Psoas muscle (tissue), 8 donors: ENCODE measurements at places on chromosomes 16 and 17.

GRCh38 chr16:1283996-1284616, 25.3 kb upstream of the UBE2I start:
- DNase-seq = no peak

DNA sequence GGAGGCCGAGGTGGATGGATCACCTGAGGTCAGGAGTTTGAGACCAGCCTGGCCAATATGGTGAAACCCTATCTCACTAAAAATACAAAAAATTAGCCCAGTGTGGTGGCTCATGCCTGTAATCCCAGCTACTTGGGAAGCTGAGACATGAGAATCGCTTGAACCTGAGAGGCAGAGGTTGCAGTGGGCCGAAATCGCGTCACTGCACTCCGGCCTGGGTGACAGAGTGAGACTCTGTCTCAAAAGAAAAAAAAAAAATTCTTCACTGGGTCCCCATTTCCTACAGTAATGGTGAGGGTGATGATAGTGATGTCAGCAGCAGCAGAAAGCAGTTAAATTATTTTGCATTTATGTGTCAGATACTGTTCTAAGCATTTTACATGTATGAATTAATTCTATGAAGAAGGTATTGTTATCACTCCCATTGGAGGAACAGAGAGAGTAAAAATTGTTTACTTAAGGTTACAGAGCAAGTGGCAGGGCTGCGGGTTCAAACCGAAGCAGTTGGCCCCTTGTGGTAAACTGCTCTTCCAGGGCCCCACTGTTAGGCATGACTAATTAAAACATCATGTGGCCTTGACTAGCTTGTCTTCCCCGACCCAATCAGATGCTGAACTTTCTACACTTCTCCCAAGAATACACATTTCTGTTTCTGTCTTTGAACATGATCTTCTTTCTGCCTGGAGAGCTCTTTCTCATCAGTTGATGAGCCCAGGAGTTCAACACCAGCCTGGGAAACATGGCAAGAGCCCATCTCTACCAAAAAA, 45.8 kb downstream of the STAT3 start:
- DNase-seq = no peak

GRCh38 chr17:48270899-48271298, 159.1 kb downstream of the SKAP1 start:
- DNase-seq = no peak

GRCh38 chr16:50902457-50902856, 160.6 kb downstream of the CYLD start:
- no peak for DNase-seq

DNA sequence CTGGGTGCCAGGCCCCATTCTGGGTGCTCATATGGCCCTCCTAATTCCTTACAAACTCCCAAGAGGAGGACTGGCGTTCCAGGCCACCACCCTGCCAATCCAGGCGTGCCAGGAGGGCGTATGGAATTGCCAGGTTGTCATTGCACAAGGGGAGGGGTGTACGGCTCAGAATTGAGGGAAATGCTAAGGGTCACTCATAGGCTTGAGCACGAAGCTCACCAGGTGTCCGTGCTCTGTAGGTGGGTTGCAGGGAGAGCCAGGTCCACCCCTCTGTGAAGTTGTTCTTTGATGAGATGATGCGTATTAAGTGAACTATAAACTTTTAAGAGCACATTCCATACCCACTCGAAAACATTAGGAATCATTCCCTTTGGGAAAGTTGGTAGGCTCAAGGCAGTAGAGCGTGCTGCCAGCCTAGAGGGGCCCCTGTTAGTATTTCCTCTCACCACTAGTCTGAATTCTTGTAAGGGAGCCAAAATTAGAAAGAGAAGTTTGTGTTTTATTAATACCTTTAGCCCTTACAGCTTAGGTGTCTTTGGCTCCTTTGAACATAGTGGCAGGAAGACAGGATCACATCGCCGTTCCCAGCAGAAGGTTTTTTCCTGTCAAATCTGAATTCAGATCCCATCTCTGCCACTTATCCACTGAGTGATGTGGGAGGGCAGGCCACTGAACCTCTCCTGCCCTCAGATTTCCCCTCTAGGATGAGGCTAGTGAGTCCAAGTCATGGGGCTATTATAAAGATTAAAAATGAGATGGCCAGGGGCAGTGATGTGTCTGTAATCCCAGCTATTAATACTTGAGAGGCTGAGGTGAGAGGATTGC, 38.7 kb upstream of the NFAT5 start:
- no peak for DNase-seq

DNA sequence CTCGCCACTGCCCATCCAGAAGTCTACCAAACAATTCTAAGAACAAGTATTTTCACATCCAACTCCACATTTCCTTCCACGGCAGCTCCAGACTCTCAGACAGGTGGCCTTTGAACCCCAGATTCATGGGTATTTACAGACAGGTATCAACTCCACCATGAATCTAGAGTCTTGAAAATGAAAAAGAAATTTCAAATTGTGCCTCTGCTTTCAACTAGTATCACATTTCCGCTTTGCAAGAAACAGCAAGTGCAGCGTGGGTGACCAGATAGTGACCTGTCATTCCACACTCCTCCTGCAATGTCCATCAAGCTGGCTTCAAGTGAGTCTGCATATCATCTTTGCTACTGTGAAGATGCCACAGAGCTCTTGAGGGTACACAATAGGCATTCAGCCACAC, 232.4 kb upstream of the RPL38 start:
- no peak for DNase-seq

GRCh38 chr17:79338604-79339003, 264.0 kb downstream of the ENGASE start:
- no peak for DNase-seq

DNA sequence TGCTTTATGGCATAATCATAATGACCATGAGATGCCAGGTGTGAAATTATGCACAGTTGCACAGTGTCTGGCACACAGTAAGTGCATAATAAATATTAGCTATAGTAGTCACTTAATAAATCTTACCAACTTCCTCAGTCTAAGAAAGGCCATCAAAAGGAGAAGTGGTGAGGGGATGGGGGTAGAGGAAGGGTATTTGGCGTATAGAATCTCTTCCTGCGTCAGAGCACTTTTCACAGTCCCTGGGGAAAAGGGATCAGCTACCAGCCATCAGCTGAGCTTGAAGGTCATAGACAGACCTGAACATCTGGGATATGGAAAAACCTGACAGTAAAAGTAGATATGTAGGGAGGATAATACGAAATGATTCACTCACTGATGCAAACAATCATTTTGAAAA, 5.8 kb downstream of the CRHR1 start:
- DNase-seq = no peak

- no peak for DNase-seq
These were observed 9.0 kb upstream of the PPP1R27 start for GRCh38 chr17:81843713-81844326.

- no peak for DNase-seq
These were observed 498 bp downstream of the PKMYT1 start for GRCh38 chr16:2979669-2980226.

DNA sequence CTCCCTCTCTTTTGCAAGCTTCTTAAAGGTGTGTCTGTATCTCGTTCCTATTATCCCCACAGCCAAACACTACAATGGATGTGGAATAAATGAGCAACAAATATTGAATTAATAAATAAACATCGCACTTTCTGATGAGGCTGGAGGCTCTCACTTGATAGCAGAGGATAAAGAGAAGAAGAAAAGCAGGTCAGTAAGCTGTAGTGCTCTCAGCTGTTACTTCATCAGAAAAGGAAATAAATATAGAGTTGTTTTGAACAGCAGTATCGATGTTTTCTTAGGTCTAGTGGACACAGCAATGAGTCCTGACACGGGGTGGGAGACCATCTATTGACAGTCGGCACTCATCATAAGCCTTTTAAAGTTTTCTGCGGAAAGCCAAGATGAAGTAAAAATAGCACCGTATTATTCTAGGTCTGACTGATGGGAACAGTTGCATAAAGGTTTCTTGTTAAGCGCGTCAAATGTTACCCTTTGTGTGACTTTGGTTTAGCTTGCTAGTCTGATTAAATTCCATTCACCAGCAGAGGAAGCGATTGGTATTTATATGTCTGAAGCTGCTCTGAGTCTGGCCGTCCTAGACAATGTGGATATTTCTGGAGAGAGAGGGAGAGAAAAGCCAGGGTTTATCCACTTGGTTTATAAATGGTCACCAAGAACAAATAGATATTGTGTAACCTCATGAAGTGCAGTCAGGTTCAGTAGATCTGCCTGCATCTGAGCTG, 646.1 kb downstream of the CDH11 start:
- DNase-seq = no peak

DNA sequence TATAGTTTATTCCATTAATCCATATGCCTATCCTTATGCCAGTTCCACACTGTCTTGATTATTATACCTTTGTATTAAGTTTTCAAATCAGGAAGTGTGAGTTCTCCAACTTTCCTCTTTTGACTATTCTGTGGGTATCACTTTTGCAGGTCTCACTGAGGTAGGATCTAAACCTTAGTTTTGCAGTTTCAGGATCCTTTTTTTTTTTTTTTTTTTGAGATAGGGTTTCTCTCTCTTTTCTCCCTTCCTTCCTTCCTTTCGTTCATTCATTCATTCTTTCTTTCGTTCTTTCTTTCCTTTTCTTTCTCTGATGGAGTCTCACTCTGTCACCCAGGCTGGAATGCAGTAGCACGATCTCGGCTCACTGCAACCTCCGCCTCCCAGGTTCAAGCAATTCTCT, 71.6 kb downstream of the CHD9 start:
- DNase-seq = no peak

DNA sequence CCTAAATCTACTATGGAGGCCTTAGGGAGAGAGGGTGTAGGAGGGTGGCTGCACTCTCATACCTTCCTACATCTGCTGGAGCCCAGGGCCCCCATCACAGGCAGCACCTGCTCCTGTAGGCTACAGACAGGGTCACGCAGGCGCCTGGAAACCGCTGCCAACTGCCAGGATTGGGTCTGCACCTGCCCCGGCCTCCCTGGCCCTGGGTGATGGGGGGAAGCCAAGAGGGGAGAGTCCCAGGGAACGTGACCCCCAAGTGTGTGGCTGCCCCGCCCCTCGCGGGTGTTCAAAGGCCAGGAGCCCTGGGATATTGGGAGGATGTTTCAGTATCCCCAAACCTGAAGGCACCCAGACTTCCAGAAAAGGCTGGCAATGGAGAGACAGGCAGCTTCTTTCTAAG, 5.6 kb upstream of the TEX19 start:
- DNase-seq = no peak

- no peak for DNase-seq
These were observed 597.9 kb downstream of the KCNJ2 start for GRCh38 chr17:70767102-70767701.

DNA sequence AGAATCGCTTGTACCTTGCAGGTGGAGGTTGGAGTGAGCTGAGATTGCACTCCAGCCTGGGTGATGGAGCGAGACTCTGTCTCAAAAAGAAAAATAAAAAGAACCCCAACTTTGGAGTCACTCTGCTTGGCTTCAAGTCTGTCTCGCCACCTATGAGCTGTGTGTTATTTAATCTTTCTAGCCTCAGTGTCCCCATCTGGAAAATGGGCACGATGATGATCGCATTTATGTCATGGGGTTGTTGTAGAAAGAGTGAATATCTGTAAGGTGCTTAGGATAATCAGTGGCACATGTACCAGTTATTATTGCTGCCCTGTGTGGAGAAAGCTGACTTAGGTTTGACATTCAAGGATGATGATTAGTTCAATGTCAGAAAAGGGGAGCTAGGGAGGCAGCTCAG, 319.4 kb downstream of the XYLT1 start:
- DNase-seq = no peak

GRCh38 chr16:81096715-81097208, 567 bp upstream of the GCSH start:
- no peak for DNase-seq

DNA sequence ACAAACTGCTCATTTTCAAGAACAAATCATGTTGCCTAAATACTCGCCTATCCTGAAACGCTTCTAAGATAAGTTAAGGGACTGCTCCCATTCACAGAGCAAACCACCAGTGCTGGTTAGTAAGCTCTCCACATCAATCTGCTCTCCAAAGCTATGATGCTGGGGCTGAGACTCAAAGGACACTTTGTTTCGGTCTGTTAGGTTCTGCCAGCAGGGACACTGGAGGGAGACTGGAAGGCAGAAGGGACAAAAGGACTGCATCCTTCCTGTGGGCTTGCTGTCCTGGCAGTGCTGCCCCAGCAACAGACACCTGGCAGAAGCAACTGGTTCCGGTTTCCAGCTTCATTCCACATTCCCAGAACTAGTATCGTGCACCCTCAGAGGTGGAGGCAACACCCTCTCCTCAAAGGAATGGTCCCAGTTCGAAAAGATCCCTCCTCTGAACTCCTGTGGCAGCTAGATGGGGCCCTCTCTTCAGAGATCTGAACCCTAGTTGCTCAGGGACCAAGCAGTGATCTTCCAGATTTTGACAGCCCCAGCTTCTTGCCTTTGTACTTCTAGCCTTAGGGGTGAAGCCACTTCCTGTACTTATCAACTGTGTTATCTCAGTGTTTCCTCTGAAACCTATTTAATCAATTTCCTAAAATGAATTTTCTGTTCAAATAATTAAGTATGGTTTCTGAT, 73.4 kb upstream of the GSG1L start:
- no peak for DNase-seq

DNA sequence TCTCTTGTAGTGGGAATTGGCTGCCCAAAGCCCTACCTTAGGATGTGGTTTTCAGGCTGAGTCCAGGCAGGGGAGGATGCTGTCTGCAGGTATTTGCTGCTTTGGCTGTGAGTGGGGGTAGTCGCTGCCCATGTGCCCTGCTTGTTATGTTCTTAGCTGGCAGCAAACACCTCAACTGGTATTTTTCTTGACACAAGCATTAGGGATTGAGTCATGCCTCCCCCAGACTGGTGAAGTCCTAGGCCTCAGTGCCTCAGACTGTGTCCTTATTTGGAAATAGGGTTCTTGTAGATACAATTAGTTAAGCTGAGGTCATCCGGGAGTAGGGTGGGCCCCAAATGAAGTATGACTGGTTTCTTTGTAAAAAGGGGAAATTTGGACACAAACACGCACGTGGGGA, 808.3 kb upstream of the EEF2KMT start:
- no peak for DNase-seq

GRCh38 chr17:1398931-1399678, 917 bp downstream of the YWHAE start:
- peak; percentile 72 for DNase-seq

- peak; percentile 17 for DNase-seq
These were observed 9.1 kb downstream of the ASIC2 start for GRCh38 chr17:33284022-33284421.

GRCh38 chr16:68481636-68482035, 33.3 kb upstream of the SMPD3 start:
- DNase-seq = no peak

GRCh38 chr16:12315330-12316136, 339.0 kb downstream of the SNX29 start:
- DNase-seq = no peak

GRCh38 chr16:22188595-22189442, 17.3 kb upstream of the EEF2K start:
- DNase-seq = peak; percentile 74

DNA sequence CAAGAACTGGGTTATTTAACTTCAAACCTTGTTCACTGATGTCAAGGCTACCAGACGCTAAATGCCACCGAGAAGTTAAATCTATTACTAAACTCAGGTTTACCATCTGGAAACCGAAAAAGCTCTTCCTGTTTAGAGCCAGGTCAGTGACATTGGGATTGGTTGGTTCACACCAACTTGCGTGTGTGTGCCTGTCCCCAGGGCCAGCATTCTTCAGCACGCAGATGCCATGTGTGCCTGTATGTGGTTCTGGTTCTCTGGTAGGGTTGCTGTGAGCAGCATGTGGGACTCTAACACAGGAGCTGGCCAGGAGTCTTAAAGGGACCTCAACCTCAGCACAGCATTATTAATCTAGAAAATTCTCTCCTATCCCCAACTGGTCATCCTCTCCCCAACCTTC, 18.1 kb upstream of the TBX2 start:
- no peak for DNase-seq

GRCh38 chr16:67855789-67856188, 8.3 kb upstream of the CENPT start:
- no peak for DNase-seq
